Uterus (tissue), 4 donors: ENCODE measurements at places on chromosomes 5 and 9. TPM values are rescaled to one million over a fixed set of nuclear protein-coding genes. Genes with fewer than 3 reads are reported as not detected.

Gene FAM78A
- total RNA-seq = 3.8 TPM

Gene PCDH1
- total RNA-seq = 31.3 TPM

GRCh38 chr5:73266925-73267765 is 94.2 kb downstream of the TMEM174 start:
- H3K27me3 ChIP-seq = no peaks in the 10 kb centered on the region
- H3K4me3 ChIP-seq = no peak overlapping the region
- H3K4me1 ChIP-seq = no peaks in the 10 kb centered on the region
- no peaks in the 10 kb centered on the region for H3K36me3 ChIP-seq

- no peaks in the 10 kb centered on the region for H3K36me3 ChIP-seq
- no peaks in the 10 kb centered on the region for H3K27me3 ChIP-seq
- DNase-seq = no peak
- H3K27ac ChIP-seq = no peak overlapping the region
- no peaks in the 10 kb centered on the region for H3K4me1 ChIP-seq
Observed at GRCh38 chr9:112437406-112437805, 49.2 kb upstream of the KIAA1958 start.
